ENCODE measurements at places on chromosomes 4 and X.

GRCh38 chr4:79684516-79684915 lies 276.5 kb upstream of the GK2 start:
- no peak for DNase-seq

DNA sequence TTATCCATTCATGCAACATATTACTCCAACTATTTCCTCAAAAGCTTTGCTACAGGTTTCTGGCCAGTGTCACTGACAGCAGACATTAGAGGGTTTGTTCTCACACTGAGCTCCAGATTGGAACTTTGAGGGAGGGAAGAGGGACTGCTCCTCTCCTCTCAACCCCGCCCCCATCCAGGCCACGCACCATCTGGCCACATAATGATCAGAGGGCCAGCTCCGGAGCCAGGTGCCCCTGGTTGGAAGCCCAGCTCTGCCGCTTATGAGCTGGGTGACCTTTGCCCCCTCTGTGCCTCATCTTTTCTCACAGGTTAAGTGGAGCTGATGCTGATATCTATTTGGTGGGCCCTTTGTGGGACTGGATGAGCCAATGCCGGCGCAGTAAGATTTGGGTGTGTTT lies 55.8 kb downstream of the C4orf50 start:
- DNase-seq: no peak

DNA sequence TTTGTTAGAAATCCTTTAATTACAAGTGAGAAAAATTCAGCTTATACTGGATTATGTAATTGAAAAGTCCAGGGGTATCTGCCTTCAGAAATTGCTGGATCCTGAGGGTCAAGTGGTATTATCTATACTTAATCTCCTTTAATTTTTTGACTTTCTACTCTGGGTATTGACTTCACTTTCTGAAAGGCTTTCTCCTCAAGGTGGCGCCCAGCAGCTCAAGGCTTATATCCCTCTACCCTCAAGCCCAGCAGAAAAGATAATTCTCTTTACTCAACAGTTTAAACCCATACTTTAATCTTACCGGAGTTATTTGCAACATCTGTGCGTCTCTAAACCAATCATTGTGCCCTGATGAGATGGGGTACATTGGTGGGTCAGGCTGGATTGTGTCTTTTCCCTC lies 129.5 kb downstream of the LARP7 start:
- peak; percentile 48 for DNase-seq

DNA sequence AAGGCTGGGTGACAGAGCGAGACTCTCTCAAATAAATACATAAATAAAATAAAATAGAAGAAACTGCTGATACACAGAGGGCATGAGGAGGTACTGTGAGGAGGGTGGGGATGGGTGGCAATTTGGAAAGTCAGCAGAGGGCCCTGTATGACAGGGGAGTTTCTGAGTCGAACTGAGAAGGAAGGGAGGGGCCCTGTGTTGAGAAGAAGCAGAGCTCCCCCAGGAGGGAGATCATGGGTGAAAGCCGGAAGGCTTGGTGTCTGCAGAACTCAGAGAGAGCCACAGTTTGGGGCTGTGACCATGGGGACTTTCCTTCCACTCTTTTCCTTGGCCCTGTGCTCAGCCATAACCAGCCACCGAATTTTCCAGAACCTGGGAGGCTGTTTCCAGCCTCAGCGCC lies 24.8 kb upstream of the AFAP1 start:
- DNase-seq: no peak

- no peak for DNase-seq
Measured at GRCh38 chrX:48474127-48474526, 1.9 kb upstream of the FTSJ1 start.
